ENCODE measurements at places on chromosomes 13 and 19.

- peak; percentile 22 for DNase-seq
Observed at GRCh38 chr13:97810152-97810551, 143.3 kb upstream of the IPO5 start.

DNA sequence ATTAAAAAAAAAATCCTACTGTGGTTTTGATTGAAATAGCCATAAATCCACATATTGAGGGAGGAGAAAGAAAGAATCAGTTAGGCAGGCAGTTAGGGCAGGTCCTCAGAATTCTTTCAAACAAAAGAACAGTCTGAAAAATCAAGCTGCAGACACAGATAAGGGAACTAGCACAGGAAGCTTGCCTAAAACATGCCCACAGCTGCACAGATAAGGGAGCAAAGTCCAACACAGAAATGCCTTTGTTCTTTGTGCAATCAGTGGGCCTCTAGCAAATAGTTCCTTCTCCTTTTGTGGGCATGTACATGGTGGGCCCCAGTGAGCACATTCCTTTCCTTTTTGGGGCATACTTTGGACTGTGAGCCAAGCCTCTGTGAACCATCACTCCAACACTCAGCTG, 42.7 kb downstream of the UTP14C start:
- no peak for DNase-seq

- no peak for DNase-seq
Observed at GRCh38 chr13:53631511-53631910, 602.9 kb downstream of the OLFM4 start.

GRCh38 chr19:33447336-33448158, 74.0 kb downstream of the CEBPG start:
- no peak for DNase-seq

DNA sequence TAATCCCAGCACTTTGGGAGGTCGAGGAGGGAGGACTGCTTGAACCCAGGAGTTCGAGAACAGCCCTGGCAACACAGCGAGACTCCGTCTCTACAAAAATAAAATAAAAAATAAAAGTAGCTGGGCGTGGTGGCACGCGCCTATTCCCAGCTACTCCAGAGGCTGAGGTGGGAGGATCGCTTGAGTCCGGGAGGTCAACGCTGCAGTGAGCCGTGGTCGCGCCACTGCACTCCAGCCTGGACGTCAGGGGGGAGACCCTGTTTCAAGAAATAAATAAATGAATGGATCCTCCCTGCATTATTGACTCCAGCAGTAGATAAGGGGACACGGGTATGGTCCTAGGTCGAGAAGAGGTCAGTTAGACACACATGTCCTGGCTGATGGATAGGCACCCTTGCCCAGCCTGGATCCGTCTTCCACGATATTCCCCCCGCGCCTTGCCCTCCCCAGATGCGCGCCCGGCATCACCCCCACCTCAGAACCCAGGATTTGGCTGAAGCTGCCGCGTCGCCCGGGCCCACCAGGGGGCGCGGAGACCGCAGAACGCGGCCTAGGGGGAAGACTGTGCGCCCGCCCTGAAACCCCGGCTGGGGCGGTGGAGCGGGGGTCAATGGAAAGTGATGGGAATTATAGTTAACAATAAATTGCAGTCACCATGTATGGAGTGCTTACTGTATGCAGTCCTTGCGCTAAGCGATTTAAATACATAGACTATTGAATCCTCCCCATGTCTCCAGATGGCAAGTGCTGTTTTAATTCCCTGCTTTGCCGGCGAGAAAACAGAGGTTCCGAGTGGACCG, 2.1 kb upstream of the HOOK2 start:
- peak; percentile 44 for DNase-seq

DNA sequence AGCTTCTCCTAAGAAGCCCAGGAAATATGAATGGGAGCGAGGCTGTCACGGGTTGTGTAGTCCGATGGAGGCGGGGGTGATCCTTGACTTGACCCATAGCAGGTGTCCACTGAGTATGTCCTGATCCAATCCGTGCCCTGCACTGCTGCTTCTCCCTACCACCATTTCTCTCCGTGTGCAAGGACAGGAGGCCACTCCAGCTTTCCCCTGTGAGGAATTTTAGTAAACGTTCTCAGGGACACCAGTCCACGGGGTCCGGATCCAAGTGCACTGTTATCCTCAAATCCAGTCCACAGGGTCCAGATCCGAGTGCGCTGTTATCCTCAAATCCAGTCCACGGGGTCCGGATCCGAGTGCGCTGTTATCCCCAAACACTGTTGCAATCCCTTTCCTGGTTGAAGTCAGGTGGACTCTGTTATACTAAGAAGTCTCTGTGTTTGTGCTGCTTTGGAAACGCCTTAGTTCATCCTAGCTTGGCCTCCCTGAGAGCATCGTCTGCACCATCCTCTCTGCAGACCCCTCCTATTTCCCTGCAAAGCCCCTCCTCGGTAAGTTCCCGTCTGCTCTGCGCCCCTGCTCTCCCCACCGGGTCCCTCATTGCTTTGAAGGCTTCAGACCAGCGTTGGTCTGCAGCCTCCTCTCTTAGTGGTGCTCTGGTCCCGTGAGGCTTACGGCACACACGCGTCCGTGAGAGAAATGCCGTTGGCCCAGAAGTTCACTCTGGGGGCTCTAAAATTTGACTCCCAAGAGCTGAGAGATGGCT, 303.5 kb downstream of the TEX29 start:
- DNase-seq, result no peak

GRCh38 chr13:45674908-45675307, 27.2 kb upstream of the CBY2 start:
- peak; percentile 4 for DNase-seq

- DNase-seq, result no peak
Observed at GRCh38 chr19:11092181-11092538, 2.9 kb downstream of the LDLR start.
